Heart right ventricle (tissue), 16 donors: ENCODE measurements at places on chromosomes 13 and 19.
A peak's percentile ranks its signal among the peaks of the same experiment; 100 is the strongest.

DNA sequence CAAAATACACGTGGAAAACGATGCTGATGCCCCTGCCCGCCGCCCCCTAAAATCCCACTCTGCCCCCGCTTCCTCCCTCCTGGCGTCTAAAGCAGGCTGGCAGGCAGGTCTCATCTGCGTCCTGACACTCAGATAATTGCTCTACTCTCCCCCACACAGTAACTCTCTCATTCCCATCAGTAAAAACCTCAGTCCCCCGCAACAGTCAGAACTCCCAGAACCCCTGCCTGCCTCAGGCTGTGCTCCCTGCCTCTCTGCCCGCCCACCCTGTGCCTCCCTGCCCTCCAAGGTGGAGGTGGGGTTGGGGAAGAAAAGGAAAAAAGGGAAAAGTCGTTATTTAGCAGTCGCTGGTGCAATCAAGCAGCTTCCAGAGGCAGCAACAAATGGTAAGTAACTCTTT, 473.7 kb downstream of the EFNB2 start:
- DNase-seq: no peak

DNA sequence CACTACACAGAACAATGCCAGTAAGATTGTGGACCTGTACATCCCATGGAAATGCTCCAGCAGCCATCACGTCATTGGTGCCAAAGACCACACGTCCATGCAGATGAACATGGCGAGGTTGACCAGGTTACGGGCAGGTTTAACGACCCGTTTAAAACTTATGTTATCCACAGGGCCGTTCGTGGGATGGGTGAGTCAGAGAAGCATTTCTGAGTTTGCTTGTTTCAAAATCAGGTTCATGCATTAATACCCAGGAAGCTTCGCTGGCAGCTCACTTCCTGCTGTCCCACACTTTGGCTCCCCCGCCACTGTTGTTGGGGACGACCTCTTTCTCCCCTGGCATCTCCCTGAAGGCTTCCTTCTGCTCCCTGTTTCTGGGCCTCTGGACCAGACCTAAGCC, 194.1 kb downstream of the USP12 start:
- DNase-seq: no peak

DNA sequence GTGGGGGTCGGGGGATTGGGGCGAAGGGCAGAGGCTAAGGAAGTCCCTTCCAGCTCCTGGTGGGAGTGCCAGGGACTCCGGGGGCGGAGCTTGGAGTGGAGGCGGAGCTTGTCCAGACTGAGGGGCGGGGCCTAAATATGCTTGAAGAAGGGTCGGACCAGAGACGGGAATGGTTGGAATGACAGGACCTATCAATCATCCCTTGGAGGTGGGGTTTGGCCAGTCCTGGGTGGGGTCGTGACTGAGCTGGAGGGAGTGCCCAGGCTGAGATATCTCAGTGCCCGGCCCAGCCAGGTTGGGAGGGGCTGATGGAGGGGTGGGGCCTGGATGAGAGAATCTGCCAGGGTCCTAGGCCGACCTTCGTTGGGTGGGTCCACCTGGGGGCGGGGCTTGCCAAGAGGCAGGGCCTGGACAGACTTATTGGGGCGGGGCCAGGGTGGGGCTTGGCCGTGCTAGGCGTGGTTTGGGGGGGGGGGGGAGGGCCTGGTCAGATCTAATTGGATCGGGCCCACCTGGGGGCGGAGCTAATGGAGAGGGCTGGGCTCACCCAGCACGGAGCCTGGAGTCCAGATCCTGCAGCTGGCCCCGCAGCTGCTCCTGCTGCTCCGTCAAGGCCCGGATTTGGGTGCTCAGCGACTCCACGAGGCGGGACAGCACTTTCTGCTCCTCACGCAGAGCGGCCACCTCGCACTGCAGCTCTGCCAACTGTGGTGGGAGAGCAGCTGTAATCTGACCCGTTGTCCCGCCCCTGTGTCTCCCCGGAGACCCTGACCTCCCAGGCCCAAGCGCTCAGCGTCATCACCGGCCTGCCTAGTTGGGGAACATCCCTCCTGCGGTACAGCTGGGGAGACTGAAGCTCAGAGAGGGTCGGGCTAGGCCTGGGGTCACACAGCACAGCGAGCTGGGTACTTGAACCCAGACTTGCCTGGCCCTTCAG, 2.6 kb upstream of the WIZ start:
- DNase-seq: peak; percentile 93

DNA sequence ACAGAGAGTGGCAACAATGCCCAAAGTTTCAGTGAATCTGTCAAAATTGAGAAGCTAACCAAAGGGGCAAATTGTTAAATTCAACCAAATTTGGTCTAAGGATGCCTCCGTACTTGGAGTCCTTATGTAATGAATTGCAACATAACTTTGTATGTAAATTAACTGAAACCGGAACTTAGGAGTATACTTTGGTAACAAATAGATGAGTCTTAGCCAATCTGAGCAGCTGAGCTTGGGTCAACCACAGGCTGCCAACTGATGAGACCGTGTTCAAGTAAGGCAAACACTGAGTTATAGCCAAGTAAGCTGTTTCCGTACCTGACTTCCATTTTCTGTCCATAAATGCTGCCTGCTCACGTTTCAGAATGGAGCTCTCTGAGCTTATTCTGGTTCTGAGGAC, 5.3 kb downstream of the VWA8 start:
- DNase-seq: no peak

DNA sequence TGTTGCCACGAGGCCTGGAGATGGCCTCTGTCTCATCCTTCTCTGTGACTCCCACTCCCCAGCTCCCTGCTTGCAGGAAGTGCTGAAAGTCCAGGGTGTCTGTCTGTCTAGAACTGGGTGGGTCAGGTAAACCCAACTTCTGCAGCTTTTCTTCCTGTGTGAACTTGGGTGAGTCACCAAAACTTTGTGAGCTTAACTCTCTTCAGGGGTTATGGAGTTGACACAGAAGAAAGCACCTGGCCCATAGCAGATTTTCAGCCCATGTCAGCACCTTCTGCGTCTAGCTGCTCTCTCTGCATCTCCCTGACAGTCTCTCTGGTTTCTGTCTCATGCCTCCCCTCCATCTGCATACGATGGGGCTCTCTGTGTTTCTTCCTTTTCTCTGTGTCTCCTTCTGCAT, 4.2 kb upstream of the CACNG7 start:
- no peak for DNase-seq

- DNase-seq: peak; percentile 66
These were observed 1.5 kb downstream of the ERF start for GRCh38 chr19:42253245-42254088.

DNA sequence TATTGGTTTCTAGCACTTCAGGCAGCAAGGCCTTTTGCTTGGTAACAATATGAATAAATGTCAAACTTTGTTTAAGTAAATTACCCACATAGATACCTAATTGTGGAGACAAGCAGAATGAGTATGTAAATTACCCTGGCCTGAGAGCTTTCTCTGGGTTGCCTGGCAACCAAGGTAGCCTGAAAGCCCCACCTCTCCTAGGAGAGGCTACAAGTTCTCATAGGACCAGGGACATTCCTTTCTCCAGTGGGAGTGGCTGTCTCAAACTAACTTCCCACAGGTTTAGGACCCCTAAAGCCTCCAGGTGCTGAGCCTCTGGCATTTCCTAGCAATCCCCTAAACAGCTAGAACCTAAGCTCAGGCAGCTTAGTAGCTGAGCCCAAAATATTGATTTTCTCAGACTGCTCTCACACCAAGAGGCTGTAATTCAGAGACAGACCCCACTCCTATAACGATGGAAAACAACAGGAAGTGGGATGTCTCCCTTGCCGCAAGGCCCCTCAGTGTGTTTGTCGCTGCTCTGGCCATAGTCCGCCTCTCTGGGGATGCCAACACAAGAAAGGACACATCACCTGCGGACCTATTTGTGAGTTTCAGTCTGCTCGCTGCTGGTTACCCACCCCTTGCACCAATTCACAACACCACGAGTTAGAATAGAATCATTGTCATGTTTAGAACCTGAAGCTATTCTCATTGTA, 207.3 kb downstream of the DLEU7 start:
- no peak for DNase-seq

GRCh38 chr19:43820098-43820883, 6.8 kb upstream of the ZNF283 start:
- DNase-seq: peak; percentile 52

GRCh38 chr13:36831291-36831690, 12.3 kb downstream of the RFXAP start:
- DNase-seq: no peak

GRCh38 chr19:10566658-10567410, 1.0 kb upstream of the KRI1 start:
- no peak for DNase-seq

GRCh38 chr13:50670847-50671496, 172.5 kb downstream of the DLEU7 start:
- DNase-seq: no peak

DNA sequence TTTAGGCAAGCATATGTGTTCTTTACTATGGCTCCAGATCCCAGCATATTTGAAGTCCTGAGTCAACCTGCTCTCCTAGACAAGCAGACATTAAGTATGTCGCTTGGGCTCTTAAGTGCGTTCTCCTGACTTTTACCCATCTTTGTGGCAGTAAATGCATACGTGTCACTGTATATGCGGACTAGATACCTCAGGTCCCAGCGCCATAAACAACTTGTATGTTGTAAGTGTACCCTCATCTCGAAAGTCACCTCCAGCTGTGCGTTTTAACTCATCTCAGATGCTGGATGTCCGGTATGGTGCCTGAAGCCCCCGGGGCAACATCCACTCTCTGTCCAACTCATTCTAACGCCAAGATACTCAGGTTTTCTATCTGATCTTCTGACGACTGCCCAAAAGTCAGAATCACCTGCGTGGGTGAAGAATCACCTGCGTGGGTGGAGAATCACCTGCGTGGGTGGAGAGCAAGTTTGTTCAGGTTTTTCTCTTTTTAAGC, 1.7 kb downstream of the PTOV1 start:
- DNase-seq: no peak

DNA sequence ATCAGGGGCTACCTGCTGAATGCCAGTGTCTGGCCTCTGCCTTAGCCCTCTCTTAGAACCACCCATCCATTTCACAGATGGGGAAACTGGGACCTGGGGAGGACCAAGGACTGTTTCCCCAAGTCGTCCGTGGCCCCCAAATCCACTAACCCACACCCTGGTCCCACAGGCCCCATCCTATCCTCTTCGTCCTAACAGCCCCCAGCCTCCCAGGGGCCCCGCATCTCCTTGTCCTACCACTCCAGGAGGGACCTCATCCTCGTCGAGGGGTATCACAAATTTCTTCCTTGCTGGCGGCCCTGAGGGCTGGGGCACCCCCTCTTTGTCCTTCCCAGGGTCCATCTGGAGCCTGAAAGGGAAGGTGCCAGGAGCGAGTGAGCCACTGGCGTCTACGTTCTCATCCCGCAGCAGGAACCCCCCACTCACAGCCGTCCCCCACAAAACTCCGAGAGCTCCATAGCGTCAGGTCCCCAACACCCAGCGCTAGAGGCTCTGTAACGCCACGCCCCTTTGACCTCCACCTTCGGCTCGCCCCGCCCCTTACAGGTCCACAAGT, 606 bp downstream of the ERCC1 start:
- no peak for DNase-seq

DNA sequence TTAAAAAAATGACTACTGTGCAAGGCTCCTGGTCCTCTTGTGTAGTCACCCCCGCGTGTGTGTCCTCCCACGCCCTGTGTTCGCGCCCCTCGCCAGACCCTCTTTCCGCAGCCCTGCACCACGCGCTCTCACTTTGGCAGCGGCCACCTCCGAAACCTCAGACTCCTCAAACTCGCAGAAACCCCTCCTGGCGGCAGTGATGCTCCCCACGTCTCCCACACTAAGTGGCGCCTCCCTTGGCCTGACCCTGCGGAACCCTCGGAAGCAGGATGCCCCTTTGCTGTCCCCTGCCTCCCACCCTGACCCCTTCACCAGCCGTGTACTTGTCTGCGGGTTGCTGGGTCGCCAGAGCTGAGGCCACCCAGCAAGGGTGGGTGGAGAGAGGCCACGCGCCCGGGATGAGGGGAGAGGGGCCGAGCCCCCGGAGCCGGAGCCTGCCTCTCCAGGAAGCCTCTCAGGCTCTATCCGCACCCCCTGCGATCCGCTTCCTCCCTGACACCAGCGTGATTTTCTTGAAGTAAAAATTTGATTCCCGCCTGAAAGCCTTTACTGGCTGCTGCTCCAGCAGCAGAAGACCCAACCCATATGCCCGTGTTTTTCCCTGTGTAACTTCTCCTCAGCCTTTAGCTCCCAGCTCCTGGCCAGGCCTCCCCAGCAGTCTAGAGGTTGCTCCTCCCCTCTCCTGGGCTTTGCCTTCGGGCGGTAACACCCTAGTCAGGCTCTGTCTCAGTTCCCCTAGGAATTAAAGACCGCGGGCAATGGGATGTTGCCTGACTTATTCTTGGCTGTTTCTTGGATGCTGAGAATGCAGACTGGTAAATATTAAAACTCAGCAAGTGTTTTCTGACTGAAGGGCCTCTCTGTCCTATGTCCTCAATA, 55.2 kb downstream of the MIPEP start:
- no peak for DNase-seq

GRCh38 chr19:50046649-50047503, 21.1 kb downstream of the ZNF473 start:
- DNase-seq: peak; percentile 45

- no peak for DNase-seq
These were observed 803.4 kb downstream of the PCDH17 start for GRCh38 chr13:58434943-58435342.

GRCh38 chr13:96982672-96983071, 11.6 kb downstream of the OXGR1 start:
- peak; percentile 22 for DNase-seq

DNA sequence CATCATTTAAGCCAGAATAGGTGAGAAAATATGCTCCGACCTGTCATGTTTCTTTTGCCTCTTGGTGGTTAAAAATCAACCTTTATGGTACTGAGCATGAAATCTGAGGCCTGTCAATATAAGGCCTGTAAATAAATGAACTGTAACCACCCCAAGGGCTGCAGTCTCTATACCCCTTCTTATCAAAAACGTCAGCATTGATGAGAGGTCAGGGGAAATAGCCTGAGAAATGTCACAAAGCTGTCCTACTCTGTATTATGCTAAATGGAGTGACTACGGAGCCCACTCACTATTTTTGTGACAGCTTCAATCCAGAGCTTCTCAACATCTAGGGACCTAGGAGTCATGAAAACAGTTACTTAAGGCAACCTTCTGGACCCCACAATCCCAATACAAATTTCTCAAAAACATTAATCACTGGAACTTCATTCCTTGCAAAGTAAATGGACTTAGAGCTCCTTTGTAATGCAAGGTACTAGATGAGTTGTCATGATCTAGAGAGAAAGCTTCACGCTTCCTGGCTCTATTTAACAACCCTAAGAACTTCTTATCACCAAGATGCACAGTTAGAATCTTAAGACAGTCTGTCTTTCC, 2.7 kb upstream of the RAP2A start:
- no peak for DNase-seq
